ENCODE measurements at places on chromosomes 12 and 14.

GRCh38 chr12:4293299-4293965, 19.9 kb downstream of the CCND2 start:
- no peak for DNase-seq

- DNase-seq, result peak; percentile 69
These were observed 65.0 kb downstream of the GCH1 start for GRCh38 chr14:54837508-54838149.

GRCh38 chr12:29152223-29152868, 3.3 kb downstream of the FAR2 start:
- DNase-seq, result peak; percentile 64

DNA sequence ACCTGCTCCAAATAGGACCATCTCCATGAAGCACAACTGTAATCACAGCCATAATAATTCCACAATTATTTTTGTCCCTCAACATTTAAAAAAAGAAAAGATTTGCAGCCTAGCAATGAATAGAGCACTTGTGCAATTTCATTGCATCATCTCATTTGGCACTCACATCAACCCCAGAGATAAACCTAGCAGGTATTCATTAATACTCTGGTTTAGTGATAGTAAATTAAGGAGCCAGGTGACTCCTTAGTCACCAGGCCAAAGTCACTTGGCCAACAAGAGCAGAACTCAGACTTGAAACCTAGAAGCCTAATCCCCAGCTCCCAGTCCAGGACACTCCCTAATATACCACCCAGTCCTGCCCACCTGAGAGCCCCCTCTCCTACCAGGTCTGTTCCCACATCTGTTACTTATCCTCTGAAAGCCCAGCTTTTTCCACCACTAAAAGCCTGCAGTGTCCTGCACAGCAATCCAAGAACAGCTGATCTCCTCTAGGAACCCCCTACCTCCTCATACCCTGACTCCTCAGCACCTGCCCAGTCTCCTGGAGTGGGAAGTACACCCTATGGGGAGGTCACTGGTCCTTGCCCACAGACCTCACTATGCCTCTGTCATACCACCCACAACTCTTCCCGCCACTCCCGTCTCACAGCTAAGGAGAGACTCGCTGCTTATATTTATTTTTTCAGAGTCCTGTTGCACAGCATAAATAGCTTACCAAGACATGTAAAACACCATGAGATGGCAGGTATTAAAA, 22.1 kb downstream of the OR10P1 start:
- peak; percentile 85 for DNase-seq

DNA sequence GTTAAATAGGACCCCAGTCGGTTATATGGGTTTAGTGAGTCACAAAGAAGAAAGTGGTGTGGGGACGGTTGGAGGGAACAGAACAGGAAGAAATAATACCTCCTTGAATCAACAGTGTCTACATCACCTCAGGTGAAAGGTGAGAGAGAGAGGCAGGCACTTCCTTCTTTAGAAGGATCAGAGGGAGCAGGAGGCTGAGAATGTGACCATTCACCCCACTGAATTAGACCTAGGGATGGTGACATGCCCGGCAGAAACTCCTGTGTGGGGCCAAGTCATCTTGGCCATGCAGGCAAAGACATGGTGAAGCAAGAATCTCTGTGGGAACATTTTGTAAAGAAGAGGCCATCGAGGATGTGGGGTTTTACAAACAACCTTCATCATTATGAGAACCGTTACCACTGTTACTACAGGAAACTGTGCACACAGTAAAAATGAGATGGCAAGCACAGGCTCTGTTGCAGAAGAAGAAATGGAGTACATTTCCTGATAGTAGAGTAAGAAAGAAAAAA, 1196.9 kb downstream of the VRK1 start:
- DNase-seq, result no peak

GRCh38 chr12:27583981-27584380, 60.0 kb downstream of the PPFIBP1 start:
- DNase-seq, result no peak

DNA sequence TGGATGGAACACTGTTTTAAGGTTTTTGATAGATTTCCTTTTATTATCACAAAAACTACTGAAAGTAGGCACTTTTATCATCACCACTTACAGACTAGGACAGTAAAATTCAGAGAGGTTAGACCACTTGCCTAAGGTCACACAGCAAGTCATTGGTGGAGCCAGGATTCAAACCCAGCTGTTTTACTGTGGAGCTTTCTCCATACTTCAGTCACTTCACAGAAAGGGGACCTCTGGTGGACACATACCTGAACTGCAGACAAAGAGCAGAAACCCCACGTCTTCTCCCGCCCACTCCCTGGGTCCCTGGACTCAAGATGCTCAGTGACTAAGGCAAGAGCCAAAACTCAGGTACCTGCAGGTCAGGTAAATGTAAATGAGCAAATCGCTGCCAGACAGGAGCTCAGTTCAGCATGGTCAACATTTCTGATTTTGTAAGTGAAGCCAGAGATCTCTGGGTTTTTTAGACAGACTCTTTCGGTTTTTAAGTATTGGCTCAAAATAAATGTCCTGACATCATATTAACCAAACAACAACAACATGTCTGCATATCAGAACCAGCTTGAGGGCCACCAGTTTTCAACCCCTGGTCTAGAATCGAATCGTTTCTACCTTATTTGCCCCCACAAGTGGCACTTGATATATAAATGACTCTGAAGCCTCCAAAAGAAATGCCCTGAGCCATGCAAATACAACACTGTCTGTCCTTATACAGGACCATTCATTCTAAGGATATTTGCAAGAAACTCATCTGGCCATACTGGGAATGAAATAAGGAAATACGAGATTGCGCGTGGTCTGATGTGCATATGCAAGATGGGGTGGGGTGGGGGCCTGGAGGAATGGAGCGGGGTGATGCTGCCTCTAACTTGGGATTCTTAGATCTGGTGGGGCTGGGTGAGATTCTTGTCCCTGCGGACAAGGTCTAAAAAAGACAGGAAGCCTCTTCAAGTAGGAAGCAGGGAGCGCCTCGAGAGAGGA, 110.9 kb downstream of the KSR2 start:
- DNase-seq, result no peak

DNA sequence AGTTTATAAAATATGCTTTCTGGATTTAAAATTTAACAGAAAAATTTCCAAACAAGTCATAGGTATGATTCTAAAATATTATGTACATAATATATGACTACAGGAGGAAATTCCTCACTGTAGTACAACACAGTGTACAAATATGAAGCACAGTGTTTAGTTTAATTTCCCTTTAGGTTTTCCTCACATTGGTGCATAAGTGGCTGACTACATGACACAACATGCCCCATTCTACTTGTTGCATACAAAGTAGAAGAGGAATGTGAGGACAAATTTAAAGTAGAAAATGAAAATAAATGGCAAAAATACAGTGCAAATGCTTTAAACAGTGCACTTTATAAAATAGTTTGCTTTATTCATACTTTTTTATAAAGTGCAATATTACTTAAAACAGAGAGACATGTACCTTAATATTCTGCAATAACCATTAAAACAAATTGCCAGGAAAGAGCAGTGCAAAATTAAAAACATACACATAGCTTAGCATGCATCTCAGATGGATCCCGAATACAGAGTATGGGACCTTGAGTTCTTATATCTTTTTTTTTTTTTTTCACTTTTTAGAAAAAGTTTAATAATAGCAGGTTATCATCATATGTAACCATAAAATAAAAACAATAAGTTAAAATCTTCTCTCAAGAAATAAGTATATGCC, 54.8 kb upstream of the TTC7B start:
- no peak for DNase-seq

GRCh38 chr12:116784238-116784612, 46.1 kb downstream of the RNFT2 start:
- DNase-seq, result no peak

- DNase-seq, result no peak
These were observed 41.4 kb downstream of the BCAT1 start for GRCh38 chr12:24907464-24907863.

- no peak for DNase-seq
These were observed 112.8 kb downstream of the DUSP6 start for GRCh38 chr12:89239534-89239933.

- no peak for DNase-seq
These were observed 33.8 kb downstream of the WBP11 start for GRCh38 chr12:14769466-14769968.

DNA sequence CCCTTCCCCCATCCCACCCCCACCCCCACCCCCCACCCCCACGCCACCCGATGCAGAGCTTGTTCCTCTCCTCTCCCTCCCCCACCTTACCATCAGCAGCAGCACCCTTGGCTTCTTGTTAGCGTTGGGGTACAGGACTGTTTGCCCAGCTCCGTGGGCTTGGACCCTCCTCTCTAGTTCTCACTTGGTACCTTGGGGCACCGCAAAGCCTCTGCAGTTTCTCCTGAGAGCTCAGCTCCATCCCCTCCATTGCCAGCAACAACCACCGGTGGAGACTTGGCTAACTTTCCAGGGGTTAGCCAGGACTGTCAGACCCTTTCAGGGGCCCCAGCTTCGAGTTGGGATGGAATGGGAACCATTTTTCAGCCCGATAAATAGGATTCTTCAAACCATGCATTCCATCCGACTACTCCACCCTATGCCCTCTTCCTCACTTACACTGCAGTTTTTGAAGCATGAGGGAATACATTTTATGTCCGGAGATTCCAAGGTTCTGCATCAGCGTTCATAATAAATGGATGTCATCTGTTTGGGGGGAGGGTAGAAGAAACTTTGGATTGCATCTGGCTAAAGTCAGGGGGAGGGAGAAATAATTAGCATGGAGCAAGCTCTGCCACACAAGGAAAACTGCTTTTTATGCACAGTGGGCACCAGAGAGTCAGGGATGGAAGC, 1.1 kb downstream of the SCN8A start:
- no peak for DNase-seq

- DNase-seq, result no peak
These were observed 593.8 kb downstream of the TRHDE start for GRCh38 chr12:72865921-72866320.

GRCh38 chr12:14896521-14897169, 11.0 kb upstream of the MGP start:
- DNase-seq, result no peak

DNA sequence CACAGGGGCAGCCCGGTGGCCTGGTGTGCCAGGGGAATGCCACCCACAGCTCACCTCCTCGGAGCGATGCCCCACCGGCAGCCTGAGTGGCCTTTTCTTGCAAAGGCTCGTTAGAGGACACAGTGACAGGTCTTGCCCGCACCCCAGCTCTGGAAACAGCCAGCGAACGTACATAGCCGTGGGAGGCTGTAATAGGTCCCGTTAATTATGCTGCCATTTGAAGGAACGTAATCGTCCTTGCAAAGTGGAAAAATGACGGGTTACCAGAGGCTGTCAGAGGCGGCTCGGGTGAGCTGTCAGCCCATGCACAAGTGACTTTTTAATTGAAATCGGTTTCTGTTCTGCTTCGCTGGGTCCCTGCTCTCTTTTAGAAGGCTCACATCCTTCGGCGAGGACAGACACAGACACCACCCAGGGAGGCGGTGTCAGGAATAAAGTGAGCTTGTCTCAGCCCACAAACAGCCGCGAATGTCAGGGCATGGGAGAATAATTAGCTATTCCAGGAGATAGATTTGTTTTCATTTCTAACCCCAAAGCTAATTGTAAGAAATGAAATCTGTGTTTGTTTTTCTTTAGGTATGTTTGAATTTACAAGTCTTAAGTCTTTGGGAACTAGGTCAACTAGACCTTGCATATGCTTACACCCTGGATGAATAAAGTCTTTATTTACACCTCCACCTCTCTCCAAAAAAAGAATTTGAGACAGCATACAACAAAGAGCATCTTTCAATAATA, 77.2 kb upstream of the RFLNA start:
- DNase-seq, result no peak

DNA sequence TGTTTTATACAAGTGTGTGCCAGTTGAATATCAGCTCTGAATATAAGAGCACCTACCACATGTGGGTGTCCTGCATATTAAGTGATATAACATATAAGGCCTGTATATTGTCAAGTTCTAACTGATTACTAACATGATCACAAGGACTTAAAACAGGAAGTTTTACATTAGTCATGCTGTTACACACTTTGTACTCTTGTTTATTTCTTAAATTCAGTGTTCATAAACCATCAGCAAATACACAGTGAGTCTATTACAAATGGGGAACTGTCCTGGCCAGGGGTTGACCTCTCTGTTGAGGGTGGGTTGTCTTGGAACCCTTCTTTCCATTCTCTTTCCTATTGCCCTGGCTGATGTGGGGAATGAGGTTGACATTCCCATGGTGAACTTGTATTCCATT, 19.1 kb downstream of the HELB start:
- DNase-seq, result no peak

GRCh38 chr12:12916135-12916944, 25.0 kb downstream of the GPRC5A start:
- peak; percentile 73 for DNase-seq

DNA sequence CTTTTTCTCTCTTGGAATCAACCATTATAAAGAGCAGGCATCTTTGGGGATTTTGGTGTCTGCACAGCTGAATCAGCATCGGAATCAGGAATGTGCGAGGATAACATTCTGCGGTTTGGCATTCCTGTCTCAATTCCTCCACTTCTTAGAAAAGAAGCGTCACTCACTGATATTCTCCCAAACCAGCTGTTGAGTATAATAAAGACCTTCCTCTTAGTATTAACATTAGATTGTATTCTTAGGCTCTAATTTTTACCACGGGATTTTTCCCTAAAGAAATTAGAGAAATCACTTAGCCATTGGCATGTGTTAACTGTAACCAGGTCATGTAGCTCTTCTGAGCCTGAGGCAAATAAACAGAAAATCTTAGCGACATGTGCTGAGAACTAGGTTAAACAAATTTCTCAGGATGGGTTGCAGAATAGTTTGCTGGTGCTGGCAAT, 128.7 kb downstream of the TMX1 start:
- DNase-seq, result peak; percentile 15

DNA sequence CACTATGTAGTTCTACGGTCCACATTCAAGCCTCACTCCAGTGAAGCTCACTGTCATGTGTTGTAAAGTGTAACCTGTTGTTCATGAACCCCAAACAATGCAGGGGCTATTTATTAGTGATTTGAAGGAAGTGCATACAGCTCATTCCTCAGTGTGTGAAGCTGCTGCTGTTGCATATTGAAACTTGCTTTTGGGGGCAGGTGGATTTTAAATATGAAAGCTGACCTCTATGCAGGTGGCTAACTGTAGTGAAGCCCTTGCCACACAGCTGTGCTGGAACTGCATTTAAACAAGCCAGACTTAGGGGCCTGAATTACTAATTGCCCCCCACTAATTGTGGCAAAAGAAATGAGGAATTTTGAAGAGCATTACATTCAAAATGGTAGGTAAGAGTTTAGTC, 226.3 kb downstream of the ATP23 start:
- no peak for DNase-seq

GRCh38 chr14:88164906-88165534, 158.0 kb downstream of the KCNK10 start:
- DNase-seq, result no peak

All from large intestine (tissue), 12 donors.